Vagina (tissue), 2 donors: ENCODE measurements at places on chromosomes 1 and 21.

DNA sequence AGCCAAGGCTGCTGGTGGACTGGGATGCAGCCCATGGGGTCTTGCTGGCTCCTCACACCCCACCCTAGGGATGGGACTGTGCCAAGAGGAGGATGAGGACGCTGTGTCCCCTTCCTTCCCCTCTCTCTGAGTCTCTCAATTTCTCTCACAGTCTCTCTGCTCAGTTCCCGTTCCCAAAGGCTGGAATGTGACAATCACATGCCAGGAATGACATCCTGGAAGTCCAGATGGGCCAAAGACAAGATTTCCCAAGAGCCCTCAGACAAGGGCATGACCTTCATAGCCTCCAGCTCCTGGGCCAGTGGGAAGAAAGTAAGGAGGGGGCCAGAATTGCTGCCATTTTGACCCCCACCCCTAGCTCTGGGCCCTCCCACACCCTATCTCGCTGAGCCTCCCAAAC is 7.6 kb upstream of the CDCP2 start:
- no peak overlapping the region for H3K4me3 ChIP-seq
- no peaks in the 10 kb centered on the region for H3K4me1 ChIP-seq
- H3K27ac ChIP-seq: no peak overlapping the region
- no peaks in the 10 kb centered on the region for H3K36me3 ChIP-seq
- no peaks in the 10 kb centered on the region for H3K27me3 ChIP-seq
- no peak for DNase-seq

- H3K27ac ChIP-seq: no peak overlapping the region
- H3K36me3 ChIP-seq: no peaks in the 10 kb centered on the region
- H3K4me1 ChIP-seq: peaks cover 5% of the 10 kb centered on the region
- no peak overlapping the region for H3K4me3 ChIP-seq
- H3K27me3 ChIP-seq: no peaks in the 10 kb centered on the region
- DNase-seq: no peak
Measured at GRCh38 chr1:93322349-93322748, 23.4 kb upstream of the DR1 start.

GRCh38 chr1:41696381-41696780 is 211.9 kb upstream of the EDN2 start:
- H3K4me1 ChIP-seq: no peaks in the 10 kb centered on the region
- H3K4me3 ChIP-seq: no peak overlapping the region
- no peaks in the 10 kb centered on the region for H3K27me3 ChIP-seq
- no peak for DNase-seq
- no peaks in the 10 kb centered on the region for H3K36me3 ChIP-seq
- H3K27ac ChIP-seq: no peak overlapping the region

- H3K27ac ChIP-seq: peak overlapping the region; percentile 67
- H3K4me3 ChIP-seq: no peak overlapping the region
- no peak for DNase-seq
- H3K4me1 ChIP-seq: peaks cover 17% of the 10 kb centered on the region
Measured at GRCh38 chr21:33286076-33286475, 19.9 kb downstream of the IL10RB start.

DNA sequence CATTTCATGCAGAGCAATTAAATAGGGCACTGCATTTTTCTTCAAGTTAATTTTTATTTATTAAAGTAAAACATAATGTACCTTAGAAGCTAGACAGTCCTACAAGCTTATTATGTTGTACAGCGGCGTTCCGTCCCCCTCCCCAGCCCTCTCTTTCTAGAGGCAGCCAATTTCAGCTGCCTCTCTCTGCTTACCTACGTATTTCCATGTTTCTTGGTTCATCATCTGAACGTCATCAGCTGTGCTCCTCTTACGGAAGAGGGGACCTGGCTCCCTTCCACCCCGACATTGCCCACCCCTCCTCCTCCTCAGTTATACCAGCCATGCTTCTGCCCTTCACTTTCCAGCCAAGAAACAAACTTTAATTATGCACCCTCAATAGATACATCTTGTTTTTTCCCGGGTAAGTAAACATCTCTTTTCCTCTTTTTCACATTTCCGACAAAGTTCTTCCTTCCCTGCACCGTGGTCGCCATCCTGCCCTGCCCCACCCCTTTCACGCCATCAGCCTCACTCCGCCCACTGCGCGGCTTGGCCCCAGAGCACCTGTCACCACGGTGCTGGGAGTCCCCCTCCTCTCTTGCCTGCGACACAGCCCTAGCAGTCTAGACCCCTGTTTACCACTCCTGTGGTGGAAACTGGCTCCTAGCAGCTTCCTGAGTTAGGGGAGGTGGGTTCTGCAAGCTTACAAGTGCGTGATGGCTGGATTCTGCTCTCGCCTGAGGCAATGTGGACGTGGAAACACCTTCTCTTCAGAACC is 57.9 kb downstream of the SLC37A1 start:
- DNase-seq: no peak
- no peaks in the 10 kb centered on the region for H3K27me3 ChIP-seq
- no peaks in the 10 kb centered on the region for H3K4me1 ChIP-seq
- peaks cover 18% of the 10 kb centered on the region for H3K36me3 ChIP-seq

- no peaks in the 10 kb centered on the region for H3K36me3 ChIP-seq
- no peaks in the 10 kb centered on the region for H3K27me3 ChIP-seq
- no peaks in the 10 kb centered on the region for H3K4me1 ChIP-seq
- no peak overlapping the region for H3K4me3 ChIP-seq
Measured at GRCh38 chr1:151504759-151505158, 6.4 kb upstream of the CGN start.

GRCh38 chr1:187839873-187840272 is 1011.1 kb downstream of the PLA2G4A start:
- H3K27ac ChIP-seq: no peak overlapping the region
- H3K27me3 ChIP-seq: no peaks in the 10 kb centered on the region
- H3K36me3 ChIP-seq: no peaks in the 10 kb centered on the region
- H3K4me3 ChIP-seq: no peak overlapping the region
- no peaks in the 10 kb centered on the region for H3K4me1 ChIP-seq
- no peak for DNase-seq

GRCh38 chr1:161736335-161736969 is 13.1 kb upstream of the DUSP12 start:
- peaks cover 5% of the 10 kb centered on the region for H3K4me1 ChIP-seq
- no peak for DNase-seq
- no peak overlapping the region for H3K27ac ChIP-seq
- no peak overlapping the region for H3K4me3 ChIP-seq

- no peaks in the 10 kb centered on the region for H3K4me1 ChIP-seq
- H3K36me3 ChIP-seq: no peaks in the 10 kb centered on the region
- H3K4me3 ChIP-seq: no peak overlapping the region
- no peak for DNase-seq
- H3K27ac ChIP-seq: no peak overlapping the region
Measured at GRCh38 chr1:84027368-84027767, 28.4 kb upstream of the TTLL7 start.

DNA sequence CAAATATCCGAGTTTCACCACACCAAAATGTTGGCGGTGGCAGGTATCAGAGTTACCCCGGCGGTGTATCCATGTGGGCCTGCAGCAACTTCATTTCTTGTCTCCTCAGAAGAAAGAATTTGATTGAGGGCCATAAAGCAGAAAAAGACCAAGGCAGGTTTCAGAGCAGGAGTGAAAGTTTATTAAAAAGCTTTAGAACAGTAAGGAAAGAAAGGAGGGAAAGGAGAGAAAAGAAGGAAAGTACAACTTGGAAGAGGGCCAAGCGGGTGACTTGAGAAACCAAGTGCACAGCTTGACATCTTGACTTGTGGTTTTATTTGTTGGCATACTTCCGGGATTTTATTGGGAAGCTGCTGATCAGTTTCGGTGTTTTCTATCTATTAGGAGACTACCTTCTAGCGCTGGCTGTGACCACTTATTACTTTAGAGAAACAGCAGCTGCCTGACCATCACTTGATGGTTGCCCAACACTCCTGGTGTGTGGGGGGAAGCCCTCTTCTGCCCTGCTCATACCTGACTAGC is 75.5 kb upstream of the RAB3GAP2 start:
- H3K36me3 ChIP-seq: no peaks in the 10 kb centered on the region
- H3K27me3 ChIP-seq: no peaks in the 10 kb centered on the region
- H3K4me1 ChIP-seq: no peaks in the 10 kb centered on the region

GRCh38 chr1:25477448-25478034 is 46.8 kb downstream of the MACO1 start:
- peak overlapping the region; percentile 51 for H3K27ac ChIP-seq
- no peaks in the 10 kb centered on the region for H3K36me3 ChIP-seq
- H3K4me1 ChIP-seq: peaks cover 66% of the 10 kb centered on the region
- no peak overlapping the region for H3K4me3 ChIP-seq

- H3K27ac ChIP-seq: no peak overlapping the region
- no peak for DNase-seq
- no peaks in the 10 kb centered on the region for H3K36me3 ChIP-seq
- H3K4me1 ChIP-seq: peaks cover 30% of the 10 kb centered on the region
- no peak overlapping the region for H3K4me3 ChIP-seq
- peaks cover 17% of the 10 kb centered on the region for H3K27me3 ChIP-seq
Measured at GRCh38 chr21:33029385-33029921, 3.7 kb downstream of the OLIG2 start.

- H3K36me3 ChIP-seq: no peaks in the 10 kb centered on the region
- H3K4me1 ChIP-seq: peaks cover 85% of the 10 kb centered on the region
- DNase-seq: no peak
- no peak overlapping the region for H3K4me3 ChIP-seq
- peak overlapping the region; percentile 54 for H3K27ac ChIP-seq
Measured at GRCh38 chr1:164780863-164781262, 221.9 kb downstream of the PBX1 start.

DNA sequence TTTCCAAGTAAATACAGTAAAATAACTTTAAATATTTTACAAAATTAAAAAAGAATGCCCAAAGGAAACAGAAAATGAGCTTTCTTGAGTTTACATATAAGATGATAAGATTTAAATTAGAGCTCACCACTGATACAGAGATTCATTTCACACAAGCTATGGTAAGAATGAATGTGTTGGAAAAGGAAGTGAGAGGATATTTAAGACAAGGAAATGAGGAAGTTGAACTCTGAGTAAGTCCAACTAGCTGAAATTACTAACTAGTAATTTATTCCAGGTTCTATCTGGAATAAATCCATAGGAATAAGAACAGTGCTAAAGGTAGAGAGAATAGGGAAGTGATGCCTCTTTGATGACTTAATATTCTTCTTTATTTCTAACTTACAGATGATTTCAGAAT is 42.4 kb downstream of the FNBP1L start:
- no peak overlapping the region for H3K27ac ChIP-seq
- H3K27me3 ChIP-seq: no peaks in the 10 kb centered on the region
- no peak overlapping the region for H3K4me3 ChIP-seq
- no peak for DNase-seq

DNA sequence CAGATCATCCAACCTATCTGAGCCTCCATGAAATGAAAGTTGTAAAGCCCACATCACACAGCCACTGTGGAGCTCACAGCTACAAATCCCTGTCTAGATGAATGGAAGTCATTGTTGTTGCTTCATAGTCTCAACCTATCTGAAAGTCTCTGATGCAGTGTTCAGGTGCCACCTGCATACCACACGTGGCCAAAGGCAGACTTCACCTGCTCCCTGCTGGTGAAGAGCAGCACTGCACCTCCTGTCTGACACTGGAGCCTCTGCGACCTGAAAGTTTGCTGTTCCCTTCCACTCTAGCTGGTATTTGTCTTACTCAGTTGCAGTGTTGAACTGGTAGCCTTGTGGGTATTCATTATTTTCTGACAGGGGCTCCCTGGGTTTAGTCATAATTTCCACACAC is 18.4 kb downstream of the LORICRIN start:
- no peak overlapping the region for H3K4me3 ChIP-seq
- H3K27me3 ChIP-seq: no peaks in the 10 kb centered on the region
- no peak overlapping the region for H3K27ac ChIP-seq

DNA sequence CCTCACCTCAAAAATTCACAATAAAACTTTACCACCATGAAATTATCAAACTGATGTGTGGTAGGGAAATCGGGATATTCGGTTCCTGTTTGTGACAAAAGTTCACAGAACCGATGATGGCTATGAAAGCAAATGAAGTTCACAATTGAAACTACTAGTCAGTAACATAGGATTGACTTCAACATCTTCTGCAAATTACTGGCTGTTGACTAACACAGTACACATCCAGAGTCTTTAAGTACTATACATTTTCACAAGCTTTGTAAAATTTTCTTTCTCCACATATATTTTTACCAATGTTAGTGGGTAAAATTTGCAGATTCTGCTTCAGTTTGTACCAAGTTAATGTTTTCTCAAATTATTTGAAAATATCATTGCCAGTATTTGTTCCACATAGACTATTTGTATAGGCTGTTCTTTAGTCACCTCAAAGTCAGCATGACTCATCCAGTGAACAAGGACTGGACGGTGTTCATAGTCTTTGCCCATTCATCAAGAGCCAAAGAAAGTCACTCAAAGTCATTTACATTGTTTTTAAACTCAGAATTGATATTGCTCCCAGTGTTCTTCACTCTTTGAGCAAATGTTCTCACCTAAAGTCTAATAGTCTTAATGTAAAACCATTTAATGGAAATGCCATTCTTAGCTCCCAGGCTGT is 213.4 kb downstream of the USP25 start:
- H3K27ac ChIP-seq: no peak overlapping the region
- peaks cover 7% of the 10 kb centered on the region for H3K4me1 ChIP-seq
- no peak for DNase-seq
- H3K36me3 ChIP-seq: no peaks in the 10 kb centered on the region
- H3K4me3 ChIP-seq: no peak overlapping the region

DNA sequence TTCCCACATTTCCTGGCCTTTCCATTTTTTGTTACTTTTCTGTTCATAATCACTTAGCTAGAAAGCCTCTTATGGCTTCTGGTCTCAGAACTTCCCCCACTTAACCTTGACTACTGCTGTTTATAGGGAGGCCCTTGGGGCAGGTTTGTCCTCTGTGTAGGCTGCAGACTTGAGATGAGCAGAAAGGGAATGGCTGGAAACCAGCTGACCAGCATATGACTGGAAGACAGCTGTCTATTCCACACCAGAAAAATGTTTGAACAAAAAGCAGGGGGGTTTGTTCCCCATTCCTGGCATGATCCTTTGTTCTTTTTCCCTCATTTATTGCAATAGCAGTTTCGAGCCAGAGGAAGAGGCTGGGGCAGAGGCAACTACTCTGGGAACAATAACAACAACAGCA is 4.9 kb upstream of the SH3D21 start:
- H3K4me1 ChIP-seq: peaks cover 25% of the 10 kb centered on the region
- H3K27me3 ChIP-seq: no peaks in the 10 kb centered on the region
- no peak overlapping the region for H3K4me3 ChIP-seq
- no peaks in the 10 kb centered on the region for H3K36me3 ChIP-seq
- no peak for DNase-seq
- peak overlapping the region; percentile 51 for H3K27ac ChIP-seq

GRCh38 chr1:83017701-83018100 is 981.2 kb downstream of the TTLL7 start:
- H3K4me1 ChIP-seq: no peaks in the 10 kb centered on the region
- no peaks in the 10 kb centered on the region for H3K27me3 ChIP-seq
- no peak overlapping the region for H3K27ac ChIP-seq
- DNase-seq: no peak
- H3K4me3 ChIP-seq: no peak overlapping the region
